Heart right ventricle (tissue), 16 donors: ENCODE measurements at places on chromosomes 5 and 9. TPM values are rescaled to one million over a fixed set of nuclear protein-coding genes. Genes with fewer than 3 reads are reported as not detected.

LIFR gene
- total RNA-seq = 45.2 TPM

FOXD4L4 gene
- not detected for total RNA-seq

GRCh38 chr5:150254774-150255173 is 34.8 kb downstream of the CAMK2A start:
- no peaks in the 10 kb centered on the region for H3K4me1 ChIP-seq
- no peak overlapping the region for H3K4me3 ChIP-seq
- H3K27me3 ChIP-seq = no peaks in the 10 kb centered on the region
- peak; percentile 31 for DNase-seq

DNA sequence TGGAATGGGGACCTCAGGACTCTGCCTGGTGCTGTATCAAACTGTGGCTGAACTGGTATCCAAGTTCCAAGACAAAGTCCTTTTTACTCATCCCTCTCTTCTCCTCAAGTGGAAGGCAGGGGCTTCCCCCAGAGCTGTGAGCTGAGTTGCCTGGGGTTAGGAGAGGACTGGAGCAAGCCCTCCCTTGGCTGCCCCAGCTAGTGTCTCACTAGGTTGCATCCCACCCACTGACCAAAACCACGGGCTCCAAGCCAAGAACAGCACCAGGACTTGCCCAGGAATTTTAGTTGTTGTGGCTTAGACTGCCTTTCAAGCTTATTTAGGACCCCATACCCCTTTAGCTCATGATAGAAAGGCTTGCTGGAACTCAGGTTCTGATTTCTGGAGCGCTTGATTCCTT is 158.7 kb upstream of the TNC start:
- no peak for DNase-seq
- H3K4me3 ChIP-seq = no peak overlapping the region
- H3K4me1 ChIP-seq = no peaks in the 10 kb centered on the region
- H3K36me3 ChIP-seq = no peaks in the 10 kb centered on the region
- no peak overlapping the region for H3K27ac ChIP-seq
- H3K27me3 ChIP-seq = no peaks in the 10 kb centered on the region

SPATA31E1 gene
- not detected for total RNA-seq

DNA sequence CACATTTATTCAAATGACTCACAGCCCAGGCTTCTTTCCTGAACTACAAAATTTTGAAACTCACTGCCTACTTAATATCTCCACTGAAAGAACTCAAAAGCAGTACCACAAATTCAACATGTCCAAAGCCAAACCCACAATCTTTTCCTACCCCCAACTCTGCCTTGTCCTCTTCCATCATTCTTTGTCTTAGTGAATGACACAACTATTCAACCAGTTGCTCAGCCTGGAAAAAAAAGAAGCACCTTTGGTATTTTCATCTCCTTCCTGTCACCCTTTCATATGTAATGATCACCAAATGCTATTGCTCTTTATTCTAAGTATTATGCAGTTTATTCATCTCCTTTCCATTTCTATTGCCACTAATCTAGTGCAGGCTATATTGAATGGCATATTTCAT is 216.3 kb downstream of the TMEM232 start:
- H3K4me1 ChIP-seq = no peaks in the 10 kb centered on the region
- H3K4me3 ChIP-seq = no peak overlapping the region
- DNase-seq = no peak
- H3K27ac ChIP-seq = no peak overlapping the region
- no peaks in the 10 kb centered on the region for H3K36me3 ChIP-seq

SPATA31A3 gene
- total RNA-seq = not detected

NR4A3 gene
- 29.0 TPM for total RNA-seq

DNA sequence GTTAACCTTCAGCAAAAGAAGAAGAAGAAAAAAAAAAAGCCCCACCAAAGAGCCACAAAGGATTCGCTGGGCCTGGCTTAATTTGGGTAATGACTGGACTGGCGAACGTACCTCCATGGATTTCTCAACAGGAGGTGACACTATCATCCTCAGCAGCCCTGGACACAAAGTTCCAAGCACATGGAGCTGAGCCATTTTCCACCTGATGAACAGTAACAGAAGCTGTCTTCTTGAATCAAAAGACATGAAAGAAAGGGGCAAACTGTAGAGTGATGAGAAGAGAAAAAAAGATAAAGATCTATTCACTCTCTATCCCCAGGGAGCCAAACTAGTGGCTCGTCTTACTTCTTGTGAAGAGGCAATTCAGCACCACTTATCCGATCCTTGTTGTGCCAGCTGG is 150.2 kb upstream of the TRPM3 start:
- no peaks in the 10 kb centered on the region for H3K36me3 ChIP-seq
- DNase-seq = no peak
- no peak overlapping the region for H3K27ac ChIP-seq

DNA sequence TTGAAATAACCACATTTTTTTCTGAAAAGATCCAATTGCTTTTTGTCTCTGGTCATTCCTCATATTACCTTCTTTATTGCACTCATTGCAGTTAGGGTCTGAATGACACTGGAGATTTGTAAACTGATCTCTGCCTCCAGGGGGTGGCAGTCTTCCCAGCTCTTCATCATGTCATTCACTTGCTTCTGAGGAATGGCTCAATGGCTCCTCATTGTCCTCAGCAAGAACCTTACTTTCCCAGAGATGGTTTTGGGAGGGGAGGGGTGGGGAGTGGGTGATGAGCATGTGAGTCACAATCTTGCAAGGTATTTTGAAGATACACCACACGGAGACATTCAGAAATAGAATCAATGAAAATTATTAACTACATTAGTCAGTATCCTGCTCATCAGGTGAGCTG is 159.8 kb upstream of the GAS1 start:
- H3K27me3 ChIP-seq = no peaks in the 10 kb centered on the region
- no peak for DNase-seq
- H3K4me3 ChIP-seq = no peak overlapping the region
- peaks cover 6% of the 10 kb centered on the region for H3K4me1 ChIP-seq
- H3K36me3 ChIP-seq = no peaks in the 10 kb centered on the region
- no peak overlapping the region for H3K27ac ChIP-seq

DNA sequence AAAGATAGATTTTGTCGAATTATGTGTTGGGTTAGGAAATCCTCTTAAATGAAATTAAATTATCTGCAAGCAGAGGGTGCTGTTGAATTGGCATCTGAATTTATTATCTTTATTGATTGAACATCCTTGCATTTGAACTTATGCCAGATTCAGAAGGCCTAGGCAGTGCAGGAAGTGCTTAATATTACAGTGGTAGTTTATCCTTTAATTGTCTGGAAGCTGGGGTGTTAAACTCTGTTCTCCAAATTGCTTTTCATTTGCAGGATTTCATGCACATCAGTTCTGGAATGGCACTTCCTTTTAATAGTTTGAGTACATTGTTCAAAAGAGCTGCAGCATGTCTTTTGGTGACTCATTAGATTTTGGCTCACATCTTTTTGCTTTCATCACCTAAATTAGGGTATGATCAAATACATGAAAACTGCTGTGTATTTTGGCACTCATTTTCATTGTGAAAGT is 186.3 kb downstream of the KDM4C start:
- no peak overlapping the region for H3K4me3 ChIP-seq
- peaks cover 17% of the 10 kb centered on the region for H3K4me1 ChIP-seq
- H3K27ac ChIP-seq = no peak overlapping the region
- no peak for DNase-seq
- no peaks in the 10 kb centered on the region for H3K27me3 ChIP-seq
